Mucosa of gallbladder (tissue), 1 donor: ENCODE measurements at places on chromosomes 7 and 10.

DNA sequence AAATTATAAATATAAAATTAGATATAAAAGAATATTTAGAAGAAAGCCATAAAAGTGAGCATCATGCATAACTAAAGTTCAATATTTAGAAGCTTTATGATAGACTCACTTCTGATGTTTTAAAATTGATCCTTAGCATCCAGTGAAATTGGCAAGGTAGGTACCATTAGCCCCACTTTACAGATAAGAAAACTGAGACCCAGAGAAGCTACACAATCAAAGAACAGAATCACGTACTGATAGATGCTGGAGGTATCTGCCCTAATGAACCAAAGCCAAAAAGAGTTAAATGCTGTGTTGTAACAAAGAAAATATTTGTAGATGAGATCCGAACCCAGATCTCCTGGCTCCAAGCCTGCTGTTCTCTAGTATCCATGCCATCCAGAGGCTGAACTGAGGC lies 42.6 kb upstream of the RAPGEF5 start:
- DNase-seq = no peak

DNA sequence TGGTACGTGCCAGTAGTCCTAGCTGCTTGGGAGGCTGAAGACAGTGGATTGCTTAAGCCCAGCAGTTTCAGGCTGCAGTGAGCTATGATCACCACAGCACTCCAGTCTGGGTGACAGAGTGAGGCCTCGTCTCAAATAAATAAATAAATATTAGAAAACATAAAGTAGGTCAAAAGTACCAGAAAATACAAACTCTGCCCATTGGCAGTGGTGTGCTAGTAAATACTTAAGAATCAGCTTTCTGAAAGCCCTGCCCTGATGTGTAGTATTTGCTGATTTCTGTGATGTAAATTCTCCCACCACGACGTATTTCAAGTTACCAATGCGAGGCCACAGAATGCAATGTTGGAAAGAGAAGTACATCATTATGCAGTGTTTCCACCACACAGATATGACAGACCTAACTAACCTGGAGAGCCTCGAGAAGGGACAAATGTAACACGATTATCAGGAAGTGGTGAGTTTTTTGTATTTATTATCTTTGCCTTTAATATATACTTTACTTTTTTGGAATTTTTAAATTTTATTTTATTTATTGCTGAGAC lies 11.8 kb upstream of the MAP3K8 start:
- DNase-seq = no peak

GRCh38 chr7:148624735-148625134 lies 34.2 kb downstream of the C7orf33 start:
- DNase-seq = no peak

DNA sequence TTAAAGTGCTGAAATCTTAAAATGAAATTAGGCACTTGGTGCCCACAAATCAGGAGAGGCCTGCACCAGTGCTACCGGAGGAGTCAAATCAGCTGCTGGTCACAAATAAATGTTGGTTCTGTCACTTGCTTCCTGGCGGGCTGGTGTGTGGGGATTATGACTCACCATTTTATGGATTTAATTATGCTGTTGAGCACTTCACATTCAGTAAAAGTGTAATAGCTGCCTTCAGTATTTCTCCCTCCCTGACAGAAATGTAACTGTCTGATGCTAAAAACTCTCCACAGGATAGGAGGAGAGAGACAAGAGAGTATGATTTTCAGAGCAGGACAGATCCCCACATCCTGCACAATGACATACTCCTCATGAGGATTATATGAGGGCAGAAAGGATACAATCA lies 186.0 kb downstream of the JAZF1 start:
- no peak for DNase-seq

- no peak for DNase-seq
Measured at GRCh38 chr10:131478377-131478989, 167.0 kb upstream of the TCERG1L start.

GRCh38 chr7:55438085-55438756 lies 73.1 kb downstream of the LANCL2 start:
- no peak for DNase-seq

GRCh38 chr10:60942788-60943315 lies 1.1 kb downstream of the RHOBTB1 start:
- DNase-seq = peak; percentile 47

DNA sequence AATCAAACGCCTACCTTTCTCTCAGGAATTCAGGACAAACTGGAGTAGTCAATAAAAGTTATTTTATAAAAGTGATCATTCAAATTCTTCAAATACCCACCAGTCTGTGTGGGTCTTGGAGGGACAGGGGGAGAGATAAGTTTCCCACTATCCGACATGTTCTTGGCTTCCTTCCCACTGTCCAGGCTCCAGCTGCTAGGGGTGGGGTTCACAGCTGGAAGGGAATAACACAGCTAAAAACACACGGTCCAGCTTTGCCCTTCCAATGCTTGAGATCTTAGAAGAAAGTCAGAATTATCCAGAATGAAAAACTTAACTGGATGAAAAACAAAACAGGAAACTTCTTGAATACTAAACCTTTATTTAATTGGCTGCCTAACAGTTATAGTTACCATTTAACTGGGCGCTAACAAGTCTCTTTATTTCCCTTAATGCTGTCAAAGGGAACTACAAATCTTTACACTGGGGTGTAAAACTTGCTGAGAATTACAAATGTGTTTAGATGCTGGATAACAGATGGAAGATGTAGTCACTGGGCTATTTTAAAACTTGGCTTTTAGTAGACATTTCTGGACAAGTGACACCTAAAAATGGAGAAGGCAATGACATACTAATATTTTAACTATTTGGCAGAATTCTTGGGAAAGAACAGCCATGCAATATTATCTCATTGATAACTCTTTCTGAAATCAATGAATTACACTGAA lies 172.8 kb upstream of the IMMP2L start:
- no peak for DNase-seq

- no peak for DNase-seq
Measured at GRCh38 chr7:111682588-111683340, 120.5 kb upstream of the IMMP2L start.

GRCh38 chr7:128742206-128742605 lies 3.0 kb downstream of the CALU start:
- no peak for DNase-seq

DNA sequence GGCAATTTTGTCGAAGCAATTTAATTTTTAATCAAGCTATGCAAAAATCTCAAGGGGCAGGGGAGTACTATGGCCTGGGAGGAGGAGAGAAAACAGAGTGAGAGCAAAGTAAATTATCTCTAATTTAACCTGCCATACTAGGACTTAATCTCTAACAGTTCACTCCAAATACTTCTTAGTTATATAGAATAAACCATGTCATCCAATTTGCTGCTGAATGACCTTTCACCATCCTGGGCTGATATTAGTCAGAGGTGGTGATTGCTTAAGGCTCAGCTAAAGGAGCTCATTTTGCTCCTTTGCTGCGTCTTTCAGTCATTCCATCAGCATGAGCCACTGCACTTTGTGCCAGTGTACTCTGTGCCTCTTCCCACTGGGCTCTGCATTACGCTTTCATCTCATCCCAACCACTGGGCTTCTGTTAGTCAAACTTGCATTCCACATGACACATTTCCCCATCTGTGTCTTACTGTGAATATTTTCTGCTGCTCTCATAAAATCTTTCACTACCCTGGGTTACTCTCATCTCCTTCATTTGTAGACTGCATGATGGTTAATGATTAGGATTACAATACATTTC lies 84.3 kb downstream of the CD36 start:
- DNase-seq = peak; percentile 19

DNA sequence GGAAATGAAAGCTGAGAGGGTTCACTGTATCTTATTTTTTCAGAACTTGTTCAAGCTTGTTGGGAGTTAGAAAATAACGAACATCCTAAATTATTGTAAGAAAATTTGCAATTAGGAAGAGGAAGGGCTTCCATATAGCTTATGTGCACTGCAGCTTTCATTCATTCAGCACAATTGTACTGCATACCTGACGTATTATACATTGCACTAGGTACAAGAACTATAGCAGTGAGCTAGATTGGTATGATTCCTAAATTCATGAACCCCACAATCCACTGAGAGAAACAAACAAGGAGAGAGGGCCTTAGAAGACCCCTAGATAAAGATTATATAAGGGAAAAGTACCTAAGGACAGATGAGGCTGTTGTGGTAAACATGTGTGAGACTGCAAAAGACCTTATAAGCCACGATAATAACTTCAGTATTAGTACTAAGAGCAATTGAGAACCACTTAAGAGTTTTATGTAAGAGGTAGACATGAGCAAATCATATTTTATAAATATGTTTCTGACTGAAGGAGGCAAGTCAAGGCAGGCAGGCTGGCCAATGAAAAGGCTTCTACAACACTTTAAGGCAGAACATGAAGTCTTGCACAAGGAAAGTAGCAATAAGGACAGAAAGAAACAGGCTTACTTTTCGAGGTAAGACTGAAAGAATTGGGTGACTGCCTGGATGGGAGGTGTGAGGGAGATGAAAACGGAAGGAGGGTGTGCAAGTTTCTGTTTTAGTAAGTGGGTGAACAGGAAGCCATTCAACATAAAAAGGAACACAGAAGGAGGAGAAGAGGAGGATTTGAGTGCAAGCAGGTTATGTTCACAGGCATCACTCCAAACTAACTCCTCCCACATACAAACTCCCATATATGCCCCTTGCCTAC lies 77.9 kb upstream of the LRRN3 start:
- no peak for DNase-seq

DNA sequence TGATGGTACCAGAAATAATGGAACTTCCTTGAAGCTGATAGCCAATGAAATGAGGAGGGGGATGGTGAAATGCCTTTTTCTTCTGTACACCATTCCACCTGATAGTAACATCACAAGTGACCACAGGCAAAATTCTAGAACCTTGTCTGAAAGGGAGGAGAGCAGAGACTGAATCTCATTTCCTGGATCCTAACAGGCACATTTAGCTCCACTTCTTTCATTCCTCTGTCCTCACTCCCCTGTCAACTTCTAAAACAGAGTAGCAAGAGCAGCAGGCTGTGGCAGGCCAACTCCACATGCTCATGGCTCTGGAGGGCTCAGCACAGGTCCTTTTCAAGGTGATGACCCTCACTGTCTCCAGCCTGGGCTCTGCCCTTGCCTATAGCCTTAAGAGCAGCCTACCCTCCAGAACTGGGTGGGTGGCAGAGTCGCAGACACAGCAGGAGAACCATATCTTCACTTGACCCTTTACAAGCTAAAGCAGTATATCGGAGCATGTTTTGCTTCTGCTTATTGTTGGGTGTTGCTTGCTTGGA lies at the start of gene LRRC18:
Gene LRRC18, minus strand, starts transcription at position 51 of the 536 bp plus-strand sequence. CDS start 25,685 bp downstream, outside the sequence.
- no peak for DNase-seq

DNA sequence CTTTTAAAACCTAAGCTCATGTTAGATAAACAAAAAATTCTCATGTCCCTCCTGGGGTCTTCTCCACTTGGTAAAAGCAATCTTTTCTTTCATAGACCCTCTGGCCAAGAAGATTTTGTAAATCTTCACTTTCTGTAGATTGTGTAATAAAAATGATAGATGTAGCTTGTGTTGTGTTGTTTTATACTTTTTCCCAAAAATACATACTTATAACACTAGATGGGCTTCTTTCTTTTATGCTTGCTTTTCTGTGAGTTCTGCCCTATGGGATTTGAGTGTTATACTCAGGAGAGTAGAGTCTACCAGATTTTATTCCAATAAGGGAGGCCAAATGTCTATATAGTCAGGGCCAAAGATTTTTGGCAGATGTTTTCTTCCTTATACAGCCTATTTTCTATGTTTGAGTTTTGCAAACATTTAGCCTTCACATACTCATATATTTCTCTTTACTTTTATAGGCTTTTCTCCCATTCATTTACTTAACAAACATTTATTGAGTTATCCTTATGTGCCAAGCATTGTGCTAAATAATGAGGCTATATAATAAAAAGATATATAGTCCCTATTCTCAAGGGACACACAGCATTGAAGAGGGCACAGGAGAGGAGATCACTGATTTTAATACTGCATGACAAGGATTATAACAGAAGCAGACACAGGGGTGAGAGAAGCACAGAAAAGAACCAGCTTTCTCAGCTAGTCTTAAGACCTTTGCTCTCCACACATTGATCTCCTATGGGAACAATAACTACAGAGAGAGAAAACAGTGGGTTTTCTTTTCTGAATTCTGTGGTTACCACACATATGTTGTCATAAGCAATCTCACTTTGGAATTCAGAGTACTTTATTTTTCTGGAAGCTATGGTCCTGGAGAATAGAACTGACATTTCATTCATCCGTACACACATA lies 58.0 kb upstream of the PNLIP start:
- no peak for DNase-seq

DNA sequence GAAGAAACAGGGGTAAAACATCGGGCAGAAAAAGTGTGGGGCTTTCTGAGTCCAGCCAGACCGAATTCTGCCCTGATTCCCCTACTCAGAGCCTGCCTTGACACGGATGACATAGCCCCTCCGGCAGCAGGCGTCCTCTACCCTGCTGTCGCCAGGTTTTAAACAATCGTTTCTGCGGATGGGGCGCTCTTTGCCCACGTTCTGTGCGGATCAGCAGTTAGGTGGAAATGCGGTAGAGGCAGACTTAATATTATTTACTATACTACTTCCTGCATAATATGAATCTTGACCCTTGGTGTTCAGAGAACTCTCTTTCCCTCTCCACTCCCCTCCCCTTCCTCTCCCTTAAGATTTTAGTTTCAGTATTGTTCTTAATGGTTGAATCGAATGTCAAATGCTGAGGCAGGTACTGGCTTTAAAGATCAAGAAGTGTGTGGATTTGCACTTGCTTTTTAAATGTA lies 2.4 kb downstream of the GATA3 start:
- DNase-seq = no peak

DNA sequence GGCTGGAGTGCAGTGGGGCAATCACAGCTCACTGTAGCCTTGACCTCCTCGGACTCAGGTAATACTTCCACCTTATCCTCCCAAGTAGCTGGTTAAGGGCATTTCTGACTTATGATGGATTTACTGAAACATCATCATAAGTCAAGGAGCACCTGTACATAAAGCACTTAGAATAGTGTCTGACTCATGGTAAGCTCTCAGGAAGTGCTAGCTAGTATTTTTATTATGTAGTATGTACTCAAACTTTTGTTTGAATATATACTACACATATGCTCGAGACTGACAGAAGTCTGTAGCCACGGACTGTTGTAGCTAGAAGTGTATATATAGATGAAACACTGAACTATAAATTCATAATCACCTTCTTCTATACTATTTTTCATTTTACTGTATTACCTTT lies 107.5 kb upstream of the DNAJB12 start:
- no peak for DNase-seq
